ENCODE measurements at places on chromosomes 7 and 10. TPM values are rescaled to one million over a fixed set of nuclear protein-coding genes. Genes with fewer than 3 reads are reported as not detected.

The CLCN1 gene
- total RNA-seq = not detected

The SLC25A40 gene
- total RNA-seq = 7.3 TPM

The HOXA11 gene
- total RNA-seq = 13.2 TPM

The ARMS2 gene
- not detected for total RNA-seq

The CADPS2 gene
- 8.6 TPM for total RNA-seq

The ASZ1 gene
- not detected for total RNA-seq

The MCM7 gene
- 14.6 TPM for total RNA-seq

The SLC26A4 gene
- total RNA-seq = 0.46 TPM

The OR2A12 gene
- not detected for total RNA-seq

The ZNF804B gene
- not detected for total RNA-seq

The PPP1R3C gene
- 84.9 TPM for total RNA-seq

The APBB1IP gene
- total RNA-seq = not detected

The SKAP2 gene
- total RNA-seq = 14.6 TPM

The HMX3 gene
- not detected for total RNA-seq

The AS3MT gene
- total RNA-seq = 5.3 TPM

The ADRA2A gene
- not detected for total RNA-seq

The PRLHR gene
- total RNA-seq = not detected

The OPN4 gene
- 0.14 TPM for total RNA-seq

The CYP2W1 gene
- under 0.01 TPM for total RNA-seq

The OR2A1 gene
- under 0.01 TPM for total RNA-seq

The CTAGE6 gene
- total RNA-seq = 1.3 TPM

The GHRHR gene
- not detected for total RNA-seq

The GDF2 gene
- not detected for total RNA-seq

The GPC2 gene
- total RNA-seq = 6.0 TPM

The OR6B1 gene
- total RNA-seq = not detected

The AGR2 gene
- total RNA-seq = not detected

The CAMK2B gene
- total RNA-seq = not detected

The PRKCQ gene
- 0.55 TPM for total RNA-seq

The TMEM196 gene
- total RNA-seq = not detected
